NCI-H146 (cell line): ENCODE measurements at places on chromosomes 1 and 21.
A peak's percentile ranks its signal among the peaks of the same experiment; 100 is the strongest.

DNA sequence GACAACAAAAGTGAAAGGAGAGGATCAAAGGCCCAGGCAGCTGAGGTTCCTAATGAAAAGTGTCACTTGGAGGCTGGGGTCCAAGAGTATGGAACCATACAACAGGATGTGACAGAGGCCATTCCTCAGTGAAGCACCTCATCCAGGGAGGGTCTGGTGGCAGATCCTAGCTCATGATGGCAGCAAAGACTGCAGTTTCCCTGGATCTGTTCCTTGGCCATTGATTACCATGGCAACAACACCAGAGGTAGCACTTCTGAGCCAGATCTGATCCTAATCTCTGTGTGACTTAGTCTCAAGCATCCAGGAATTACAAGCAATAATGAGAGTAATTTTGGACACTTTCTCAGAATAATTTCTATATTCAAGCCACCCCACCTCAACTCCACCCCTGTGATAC, 12.9 kb downstream of the FAM177B start:
- no peak for DNase-seq

- DNase-seq: no peak
These were observed 7.5 kb upstream of the SPRR4 start for GRCh38 chr1:152962876-152963415.

- DNase-seq: no peak
These were observed 88.4 kb upstream of the COL6A1 start for GRCh38 chr21:45892916-45893739.

DNA sequence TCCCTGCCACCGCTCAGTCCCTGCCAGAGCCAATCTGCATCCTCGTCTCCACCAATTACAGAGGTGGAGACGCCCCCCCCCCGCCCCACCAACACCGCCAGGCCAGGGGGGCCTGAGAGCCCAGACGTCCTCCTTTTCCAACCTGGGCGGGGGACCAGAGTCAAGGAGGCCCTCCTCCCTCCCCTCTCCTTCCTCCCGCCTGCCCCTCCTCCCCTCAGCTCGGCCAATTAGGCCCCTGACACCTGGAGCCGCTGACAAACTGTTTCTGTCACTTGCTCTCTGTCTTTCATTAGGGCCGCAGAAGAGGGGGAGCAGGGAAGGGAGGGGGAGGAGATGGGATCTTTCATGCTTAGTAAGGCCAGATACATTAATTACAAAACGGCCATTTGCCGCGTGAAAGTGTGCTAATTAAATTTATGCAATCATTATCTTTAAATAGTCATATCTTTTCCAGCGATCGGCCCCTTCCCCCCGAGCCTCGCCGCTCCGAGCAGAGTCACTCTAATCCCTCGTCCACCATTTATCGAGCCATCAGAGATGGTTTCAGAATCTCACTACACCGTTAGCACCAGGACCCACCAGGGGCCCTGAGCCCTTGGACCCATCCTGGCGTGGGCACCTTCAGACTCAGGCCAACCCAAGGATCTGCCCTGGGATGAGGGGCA, 94.7 kb downstream of the PAX7 start:
- DNase-seq: no peak

- DNase-seq: peak; percentile 7
These were observed 140.6 kb downstream of the RUNX1 start for GRCh38 chr21:34908419-34909055.

DNA sequence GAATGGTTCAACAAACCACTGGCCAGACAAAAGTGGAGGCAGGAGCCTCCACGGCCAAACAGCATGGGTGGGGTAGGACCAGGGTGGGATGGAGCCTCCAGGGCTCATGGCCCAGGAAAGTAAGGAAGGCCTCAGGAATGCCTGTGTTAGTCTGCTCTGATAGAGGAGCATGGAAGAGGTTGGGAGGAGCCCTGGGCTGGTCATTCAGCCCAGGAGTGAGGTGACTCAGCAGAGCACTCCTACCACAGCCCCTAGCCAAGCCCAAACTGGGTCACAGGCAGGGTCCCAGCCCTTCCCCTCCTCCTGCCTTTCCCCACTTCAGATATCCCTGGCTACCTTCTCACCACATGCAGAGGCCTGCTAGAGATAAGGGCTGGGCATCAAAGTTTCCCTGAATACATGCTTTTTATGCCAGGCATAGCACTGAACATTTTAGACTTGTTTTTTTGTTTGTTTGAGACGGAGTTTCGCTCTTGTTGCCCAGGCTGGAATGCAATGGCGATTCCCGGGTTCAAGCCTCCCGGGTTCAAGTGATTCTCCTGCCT, 3.1 kb upstream of the SHISA4 start:
- DNase-seq: no peak

DNA sequence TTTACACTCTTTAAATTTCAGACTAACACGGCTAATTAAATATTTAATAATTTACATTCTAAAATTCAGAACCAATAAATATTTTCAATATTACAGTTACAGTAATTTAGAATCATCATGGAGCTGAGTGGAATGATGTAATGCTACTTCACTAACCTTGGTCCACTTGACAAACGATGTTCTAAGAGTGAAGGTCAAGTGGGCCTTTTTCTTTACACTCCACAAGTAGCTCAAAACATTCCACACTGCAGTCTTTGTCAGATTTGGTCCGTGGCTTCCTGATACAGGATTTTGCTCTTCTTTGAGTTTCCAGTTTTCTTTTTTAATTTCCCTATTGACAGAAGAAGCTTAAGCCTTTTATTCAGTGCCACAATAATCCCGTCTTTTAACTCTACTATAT, 164.6 kb upstream of the NRIP1 start:
- no peak for DNase-seq

DNA sequence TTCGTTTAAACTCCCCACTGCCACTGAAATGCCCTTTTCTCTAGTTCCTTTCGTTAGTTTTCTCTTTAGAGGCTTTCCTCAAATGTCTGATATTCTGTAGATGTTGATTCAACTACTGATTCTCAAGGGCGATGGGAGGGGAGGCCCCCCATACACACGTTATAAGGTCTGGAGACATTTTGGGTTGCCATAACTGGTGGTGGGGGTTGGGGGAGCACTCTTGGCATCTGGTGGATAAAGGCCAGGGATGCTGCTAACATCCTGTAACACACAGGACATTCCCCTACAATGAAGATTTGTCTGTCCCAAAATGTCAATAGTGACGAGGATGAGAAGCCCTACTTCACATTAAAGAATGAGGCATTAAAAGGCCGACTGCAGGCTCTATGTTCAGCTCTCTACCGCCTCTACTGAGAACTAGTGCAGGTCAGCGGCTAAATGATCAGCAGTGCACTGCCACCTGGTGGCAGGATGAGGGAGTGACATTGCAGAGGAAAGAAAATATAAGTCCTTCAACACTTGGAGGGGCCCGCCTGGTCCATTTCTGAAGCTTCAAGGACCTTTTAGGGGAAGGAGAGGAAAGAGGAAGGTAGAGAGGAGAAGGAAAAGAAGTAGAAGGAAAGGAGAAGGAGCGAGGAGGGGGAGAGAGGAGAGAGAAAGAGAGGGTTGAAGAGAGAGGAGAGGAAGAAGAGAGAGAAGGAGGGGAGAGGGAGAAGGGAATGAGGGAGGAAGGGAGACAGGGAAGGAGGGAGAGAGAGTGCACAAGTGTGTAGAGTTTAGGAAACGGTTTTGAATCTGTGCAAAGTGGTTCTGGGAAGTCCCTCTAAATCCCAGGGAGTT, 29.4 kb downstream of the ALG14 start:
- peak; percentile 79 for DNase-seq

- no peak for DNase-seq
These were observed 112.4 kb downstream of the DAB1 start for GRCh38 chr1:57311411-57311810.

DNA sequence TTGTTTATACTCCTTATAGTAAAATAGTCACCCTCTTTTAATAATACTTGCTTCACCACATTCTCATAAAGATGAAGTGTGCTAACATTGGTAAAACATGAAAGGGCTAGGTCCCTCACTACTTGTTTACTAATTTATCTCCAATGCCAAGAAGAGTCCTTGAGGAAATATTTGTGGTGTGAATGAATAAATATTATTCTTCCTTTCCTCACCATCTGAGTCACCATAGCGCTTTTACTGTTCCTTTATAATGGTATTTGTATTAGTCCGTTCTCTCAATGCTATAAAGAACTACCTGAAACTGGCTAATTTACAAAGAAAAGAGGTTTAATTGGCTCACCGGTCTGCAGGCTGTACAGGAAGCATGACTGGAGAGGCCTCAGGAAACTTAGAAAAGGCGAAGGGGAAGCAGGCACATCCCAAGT, 222.8 kb upstream of the ZRANB2 start:
- DNase-seq: peak; percentile 5

- no peak for DNase-seq
These were observed 40.6 kb downstream of the EEIG2 start for GRCh38 chr1:108600504-108600903.

DNA sequence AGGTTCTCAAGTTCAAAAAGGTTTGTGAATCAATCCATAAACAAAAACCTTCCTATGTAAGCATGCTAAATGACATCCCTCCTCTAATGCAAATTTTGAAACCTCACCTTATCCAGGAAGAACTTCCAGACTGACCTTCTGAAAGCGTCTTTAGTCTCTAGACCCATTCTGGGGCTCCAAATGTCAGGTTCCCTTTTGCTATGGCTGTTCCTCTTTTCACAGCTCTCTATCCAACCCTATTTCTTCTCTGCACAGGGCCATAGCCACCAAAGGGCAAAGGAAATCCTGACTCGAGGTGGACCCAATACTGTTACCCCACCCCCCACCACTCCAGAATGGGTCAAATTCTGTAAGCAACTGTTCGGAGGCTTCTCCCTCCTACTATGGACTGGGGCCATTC, 3.4 kb downstream of the ATP1A4 start:
- DNase-seq: no peak

- DNase-seq: peak; percentile 37
These were observed 414 bp downstream of the TMEM51 start for GRCh38 chr1:15153842-15154479.

- DNase-seq: no peak
These were observed 692.9 kb downstream of the USP25 start for GRCh38 chr21:16422702-16423101.

GRCh38 chr21:18443701-18444100, 40.1 kb upstream of the TMPRSS15 start:
- no peak for DNase-seq

DNA sequence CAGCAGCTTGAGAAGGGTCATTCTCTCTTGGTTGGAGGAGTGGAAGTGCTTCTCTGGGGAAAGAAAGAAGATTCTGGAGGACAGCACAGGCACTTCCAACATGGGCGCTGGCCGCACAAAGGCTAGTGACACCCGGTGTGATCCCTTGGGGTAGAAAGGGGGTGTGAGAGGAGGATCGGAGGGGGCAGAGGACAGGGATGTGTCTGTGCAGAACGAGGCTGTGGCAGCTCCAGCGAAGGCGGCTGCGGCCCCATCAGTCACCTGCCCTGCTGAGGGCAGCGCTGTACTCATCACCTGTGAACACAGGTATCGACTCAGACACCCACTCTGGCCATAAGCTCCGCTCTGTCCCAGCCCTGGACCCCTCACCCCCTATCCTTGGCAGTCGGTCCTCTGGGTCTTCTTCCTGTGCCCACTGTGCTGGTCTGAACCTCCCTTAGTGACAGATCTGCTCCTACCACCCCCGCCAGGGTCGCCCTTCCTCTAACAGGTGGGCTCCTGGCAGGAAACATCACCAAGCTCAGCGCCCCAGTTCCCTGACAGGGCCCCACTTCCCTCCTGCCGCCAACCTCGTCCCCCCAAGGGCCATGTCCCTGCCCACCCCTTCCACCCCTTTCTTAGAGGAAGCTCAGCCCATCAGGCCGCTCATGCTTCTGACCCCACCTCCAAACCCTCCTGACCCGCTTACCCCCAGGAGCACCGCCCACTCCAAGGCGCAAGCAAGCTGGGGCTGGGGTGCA, 20.1 kb downstream of the TP73 start:
- no peak for DNase-seq

GRCh38 chr1:116122955-116123757, 12.0 kb downstream of the MAB21L3 start:
- no peak for DNase-seq

DNA sequence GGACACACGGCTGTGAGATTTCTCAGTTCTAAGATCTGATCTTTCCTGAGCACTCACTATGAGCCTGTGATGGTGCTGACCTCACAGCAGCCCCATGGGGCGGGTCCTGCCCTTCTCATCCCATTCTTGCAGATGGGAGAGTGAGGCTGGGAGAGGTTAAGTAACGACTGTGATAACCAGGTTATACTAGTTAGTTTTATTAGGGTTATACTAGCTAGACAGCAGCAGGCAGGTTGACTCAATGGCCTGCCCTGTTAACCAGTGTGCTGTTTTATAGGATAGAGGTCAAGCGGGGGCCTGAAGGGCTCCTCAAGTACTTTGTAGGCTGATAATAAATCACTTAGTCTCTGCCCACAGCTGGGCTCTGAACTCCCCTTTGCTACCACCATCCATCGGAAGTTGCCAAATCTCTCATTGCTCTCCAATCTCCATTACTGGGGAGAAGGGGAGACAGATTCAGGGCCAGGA, 4.8 kb downstream of the CNTN2 start:
- no peak for DNase-seq

DNA sequence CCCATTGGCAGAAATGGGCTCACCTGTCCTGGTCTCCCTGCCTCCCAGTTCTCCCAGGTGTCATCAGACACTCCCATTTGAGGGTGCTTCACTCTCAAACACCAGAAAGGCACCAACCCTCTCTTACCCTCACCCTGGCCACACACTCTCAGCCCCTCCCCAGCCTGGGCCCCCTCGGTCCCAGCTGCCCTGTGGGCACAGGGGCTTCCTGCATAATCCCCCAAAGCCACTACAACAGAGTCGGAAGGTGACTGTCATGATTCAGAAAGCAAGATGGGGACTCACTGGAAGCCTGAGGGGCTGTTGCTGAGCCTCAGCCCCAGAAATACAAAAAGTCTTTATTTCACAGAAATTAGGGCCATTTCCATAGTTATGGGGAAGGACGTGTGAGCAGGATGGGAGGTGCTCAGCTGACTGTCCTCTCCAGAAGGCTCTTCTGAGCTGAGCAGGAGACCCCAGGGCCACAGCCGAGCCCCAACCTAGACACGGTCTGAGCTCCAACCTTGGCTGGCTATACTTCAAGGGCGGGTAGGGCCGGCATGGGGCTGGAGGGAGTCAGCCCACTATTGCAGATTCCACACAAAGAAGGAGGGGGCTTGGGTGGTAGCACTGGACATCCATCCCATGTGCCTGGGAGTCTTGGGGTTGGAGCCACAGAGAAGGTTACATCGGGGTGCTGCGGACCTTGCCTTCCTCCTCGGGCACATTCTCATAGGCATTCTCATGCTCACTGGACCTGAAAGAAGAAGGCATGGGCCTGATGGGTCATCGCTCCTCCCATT, 6.3 kb downstream of the PDZK1IP1 start:
- DNase-seq: no peak

GRCh38 chr1:187294421-187295201, 465.9 kb downstream of the PLA2G4A start:
- DNase-seq: no peak

DNA sequence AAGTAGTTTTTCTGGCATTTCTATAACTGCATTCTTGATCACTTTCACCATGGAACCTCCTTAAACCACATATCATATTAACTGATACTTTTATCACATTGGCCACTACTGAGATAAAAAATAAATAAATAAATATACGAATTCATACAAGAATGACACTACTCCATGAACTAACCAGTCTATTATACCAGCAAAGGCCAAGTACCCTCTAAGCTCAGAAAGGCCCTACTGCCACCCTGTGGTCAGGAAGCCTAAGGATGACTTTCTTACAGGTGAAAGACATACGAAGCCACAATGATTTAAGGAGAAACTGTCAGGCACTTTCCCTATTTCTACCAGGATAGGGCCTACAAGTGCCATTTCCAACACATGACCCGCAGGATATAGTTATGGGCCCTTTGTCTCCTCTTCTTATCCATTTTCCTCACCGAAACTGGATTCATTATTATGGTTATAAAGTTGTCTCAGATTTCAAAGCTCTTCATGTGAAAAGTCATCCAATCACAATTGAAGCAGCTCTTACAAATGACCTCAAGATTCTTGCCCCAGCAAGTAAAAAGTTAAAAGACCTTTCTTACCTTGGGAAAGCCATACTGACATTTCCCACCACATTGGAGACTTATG, 23.9 kb downstream of the DNAJC8 start:
- DNase-seq: peak; percentile 20
